ENCODE measurements at places on chromosomes 2 and 18.
A peak's percentile ranks its signal among the peaks of the same experiment; 100 is the strongest.

DNA sequence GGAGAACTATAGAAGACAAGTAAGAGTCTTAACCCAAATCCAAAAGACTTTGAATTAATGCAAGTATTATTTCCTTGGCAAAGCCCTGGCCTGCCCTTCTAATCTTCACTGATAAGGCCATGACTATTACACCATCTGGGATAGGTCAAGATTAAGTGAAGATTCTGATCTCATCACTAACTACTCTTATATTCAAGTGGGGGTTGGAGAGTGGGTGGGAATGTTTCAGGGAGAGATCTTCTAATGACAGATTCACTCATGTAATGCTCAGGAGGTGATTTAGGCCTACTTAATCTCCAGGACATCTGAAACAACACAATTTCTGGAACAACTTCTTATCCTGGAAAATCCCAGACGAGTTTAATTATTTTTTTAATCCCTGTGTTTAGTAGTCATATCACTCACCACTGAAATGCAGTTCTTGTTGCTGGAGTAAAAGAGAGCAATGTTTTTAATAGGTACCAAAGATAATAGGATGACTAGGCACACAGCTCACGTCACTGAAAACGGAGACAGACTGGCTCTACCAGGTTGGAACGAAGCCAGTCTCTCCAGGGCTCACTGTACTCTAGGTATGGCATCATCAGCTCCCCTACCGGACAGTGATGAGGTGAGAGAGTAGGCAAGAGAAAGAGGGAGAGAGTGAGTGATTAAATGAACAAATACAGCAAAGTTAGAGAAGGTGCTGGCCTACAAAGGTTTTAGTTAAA, 133.1 kb downstream of the NCKAP5 start:
- peak; percentile 49 for DNase-seq

DNA sequence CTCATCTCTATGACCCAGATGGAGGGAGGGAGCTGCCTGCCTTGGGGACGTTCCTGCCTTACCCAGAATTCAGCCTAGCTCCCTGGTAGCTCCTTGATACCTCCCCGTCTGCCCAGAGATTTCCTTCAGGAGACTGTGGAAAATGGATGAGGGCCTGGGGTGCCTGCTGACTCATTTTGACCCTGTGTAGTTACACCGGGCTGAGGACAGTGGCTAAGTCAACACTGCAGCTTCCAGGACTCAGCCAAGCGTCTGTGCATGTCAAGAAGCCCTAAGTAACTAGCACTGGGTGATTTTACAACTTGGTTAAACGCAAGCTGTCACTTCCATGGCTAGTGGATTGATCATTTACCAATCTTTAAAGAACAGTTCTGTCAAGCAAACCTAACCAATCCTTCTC, 23.3 kb upstream of the EPAS1 start:
- DNase-seq: no peak

- DNase-seq: no peak
These were observed 101.5 kb upstream of the GPC1 start for GRCh38 chr2:240333985-240334384.

DNA sequence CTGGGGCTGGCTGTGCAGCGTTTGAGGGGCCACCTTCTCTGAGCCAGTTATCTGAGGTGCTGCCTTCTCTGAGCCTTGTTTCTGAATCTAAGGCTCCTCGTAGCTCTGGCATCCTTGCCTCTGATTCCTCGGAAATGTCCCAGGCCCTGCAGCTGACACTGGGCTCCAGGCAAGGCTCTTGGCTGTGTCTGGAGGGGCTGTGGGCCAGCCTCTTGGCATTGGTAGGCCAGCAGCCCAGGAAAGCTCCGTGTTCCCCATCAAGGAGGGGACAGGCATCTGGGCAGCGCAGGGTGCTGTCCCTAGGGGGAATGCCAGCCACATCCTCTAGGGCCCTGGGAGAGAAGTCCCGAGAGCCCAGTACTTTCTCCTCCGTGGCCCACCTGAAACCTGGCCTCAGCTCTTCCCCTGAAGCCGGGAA, 40.7 kb upstream of the TAF1B start:
- no peak for DNase-seq

GRCh38 chr2:154381931-154382794, 316.3 kb upstream of the KCNJ3 start:
- no peak for DNase-seq

- no peak for DNase-seq
These were observed 540.2 kb downstream of the LRP1B start for GRCh38 chr2:141590620-141591019.

DNA sequence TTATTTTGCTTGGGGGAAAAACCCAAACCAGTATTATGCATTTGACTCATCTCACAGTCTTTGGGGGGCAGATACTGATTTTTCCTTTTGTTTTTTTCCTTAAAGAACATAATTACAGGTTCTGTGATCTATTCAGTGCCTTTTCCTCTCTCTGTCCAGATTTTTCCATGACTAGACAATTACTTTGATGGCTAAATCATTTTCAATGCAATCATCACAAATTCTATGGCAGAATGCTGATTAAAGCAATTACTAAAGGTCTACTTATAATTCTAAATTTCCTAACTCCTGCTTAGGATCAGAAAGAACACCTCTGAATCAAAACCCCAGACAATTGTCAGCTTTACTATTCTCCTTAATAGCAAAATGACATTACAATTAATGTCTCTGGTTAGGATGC, 38.8 kb downstream of the POLR1A start:
- no peak for DNase-seq

- DNase-seq: no peak
These were observed 43.2 kb upstream of the ACAA2 start for GRCh38 chr18:49856496-49856895.

Data from ELR (cell line).